ENCODE measurements at places on chromosomes 6 and 20. TPM values are rescaled to one million over a fixed set of nuclear protein-coding genes. Genes with fewer than 3 reads are reported as not detected.

Gene CST11
- not detected for total RNA-seq

Gene EBF4
- total RNA-seq = 1.0 TPM

Gene GSTA1
- not detected for total RNA-seq

Gene TTLL9
- not detected for total RNA-seq

Gene RGS17
- 0.14 TPM for total RNA-seq

Gene OXT
- total RNA-seq = not detected
